Keratinocyte (primary cell): ENCODE measurements at places on chromosomes 1 and 21.

GRCh38 chr1:212816567-212817278 lies 25.0 kb downstream of the TATDN3 start:
- no peaks in the 10 kb centered on the region for H3K27me3 ChIP-seq
- H3K27ac ChIP-seq: no peak overlapping the region
- H3K4me3 ChIP-seq: no peak overlapping the region
- no peaks in the 10 kb centered on the region for H3K36me3 ChIP-seq
- DNase-seq: no peak
- H3K4me1 ChIP-seq: no peaks in the 10 kb centered on the region

GRCh38 chr1:186629341-186629740 lies 50.9 kb downstream of the PTGS2 start:
- H3K36me3 ChIP-seq: no peaks in the 10 kb centered on the region
- no peak overlapping the region for H3K4me3 ChIP-seq
- no peak for DNase-seq
- H3K27ac ChIP-seq: no peak overlapping the region
- H3K27me3 ChIP-seq: no peaks in the 10 kb centered on the region

GRCh38 chr1:116737020-116737854 lies 17.0 kb upstream of the CD2 start:
- DNase-seq: no peak
- no peaks in the 10 kb centered on the region for H3K36me3 ChIP-seq
- no peak overlapping the region for H3K27ac ChIP-seq
- peaks cover 13% of the 10 kb centered on the region for H3K4me1 ChIP-seq
- H3K4me3 ChIP-seq: no peak overlapping the region

DNA sequence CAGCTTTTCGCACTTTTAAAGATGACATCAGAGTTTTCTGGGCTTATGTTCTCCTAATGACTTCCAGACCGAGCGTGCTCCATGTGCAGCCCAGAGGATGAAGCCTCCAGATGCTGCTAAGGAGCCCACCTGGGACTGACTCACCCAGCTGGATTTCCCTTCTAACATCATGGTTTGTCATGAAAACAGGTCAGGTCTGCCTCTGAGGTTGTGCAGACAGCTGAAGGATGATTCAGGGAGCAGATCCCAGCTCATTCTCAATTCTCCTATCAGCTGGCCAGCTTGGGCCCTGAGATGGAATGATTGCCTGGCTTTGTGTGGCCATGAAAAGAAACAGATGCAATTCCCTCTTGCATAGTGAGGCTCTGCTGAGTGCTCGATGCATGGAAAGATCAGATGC lies 123.9 kb upstream of the DUSP10 start:
- H3K27me3 ChIP-seq: no peaks in the 10 kb centered on the region
- H3K27ac ChIP-seq: no peak overlapping the region
- no peaks in the 10 kb centered on the region for H3K36me3 ChIP-seq
- no peak overlapping the region for H3K4me3 ChIP-seq
- DNase-seq: no peak

DNA sequence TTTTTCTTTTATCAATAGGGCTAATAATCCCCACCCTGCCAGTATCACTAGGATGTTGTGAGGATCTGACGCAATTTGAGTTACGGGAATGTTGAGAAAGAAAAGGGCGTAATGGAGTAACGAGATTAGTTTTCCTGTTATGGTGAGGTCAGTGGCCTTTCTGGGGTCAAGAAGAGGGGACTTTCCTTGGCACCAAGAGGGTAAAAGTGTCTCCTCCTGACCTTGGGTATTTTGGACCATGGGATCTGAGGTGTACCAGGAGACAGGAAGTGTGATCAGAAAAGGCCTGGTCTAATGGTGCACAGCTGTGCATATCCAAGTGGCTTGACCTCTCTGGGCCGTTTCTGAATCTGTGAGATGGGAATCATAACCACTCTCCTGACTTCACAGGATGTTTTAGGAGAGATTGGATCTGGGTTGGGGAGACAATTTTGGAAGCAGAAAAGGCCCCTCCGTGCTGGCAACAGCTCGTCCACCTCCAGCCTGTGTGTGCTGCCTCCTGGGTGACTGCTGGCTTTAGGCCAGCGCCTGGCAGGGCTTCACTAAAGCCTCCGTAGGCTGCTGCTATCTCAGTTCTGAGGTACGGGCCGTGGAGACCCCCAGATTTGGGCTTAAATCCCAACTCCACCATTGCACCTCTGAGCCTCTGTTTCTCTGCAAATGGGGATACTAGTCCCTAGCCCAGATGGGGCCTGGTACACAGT lies 37.1 kb downstream of the ALPL start:
- H3K4me3 ChIP-seq: no peak overlapping the region
- H3K4me1 ChIP-seq: no peaks in the 10 kb centered on the region
- no peaks in the 10 kb centered on the region for H3K36me3 ChIP-seq
- DNase-seq: no peak

GRCh38 chr1:184791550-184791900 lies 36.9 kb upstream of the EDEM3 start:
- no peaks in the 10 kb centered on the region for H3K27me3 ChIP-seq
- no peak overlapping the region for H3K27ac ChIP-seq
- no peak overlapping the region for H3K4me3 ChIP-seq
- H3K4me1 ChIP-seq: peaks cover 17% of the 10 kb centered on the region
- H3K36me3 ChIP-seq: no peaks in the 10 kb centered on the region
- DNase-seq: no peak

- no peak overlapping the region for H3K4me3 ChIP-seq
- no peaks in the 10 kb centered on the region for H3K4me1 ChIP-seq
- no peaks in the 10 kb centered on the region for H3K36me3 ChIP-seq
- no peaks in the 10 kb centered on the region for H3K27me3 ChIP-seq
- no peak for DNase-seq
- no peak overlapping the region for H3K27ac ChIP-seq
Measured at GRCh38 chr1:244945109-244945671, 80.8 kb upstream of the HNRNPU start.

GRCh38 chr1:243917863-243918565 lies 68.0 kb upstream of the AKT3 start:
- H3K27ac ChIP-seq: no peak overlapping the region
- H3K4me1 ChIP-seq: peaks cover 16% of the 10 kb centered on the region
- peaks cover 4% of the 10 kb centered on the region for H3K27me3 ChIP-seq
- peak overlapping the region; percentile 39 for H3K4me3 ChIP-seq

DNA sequence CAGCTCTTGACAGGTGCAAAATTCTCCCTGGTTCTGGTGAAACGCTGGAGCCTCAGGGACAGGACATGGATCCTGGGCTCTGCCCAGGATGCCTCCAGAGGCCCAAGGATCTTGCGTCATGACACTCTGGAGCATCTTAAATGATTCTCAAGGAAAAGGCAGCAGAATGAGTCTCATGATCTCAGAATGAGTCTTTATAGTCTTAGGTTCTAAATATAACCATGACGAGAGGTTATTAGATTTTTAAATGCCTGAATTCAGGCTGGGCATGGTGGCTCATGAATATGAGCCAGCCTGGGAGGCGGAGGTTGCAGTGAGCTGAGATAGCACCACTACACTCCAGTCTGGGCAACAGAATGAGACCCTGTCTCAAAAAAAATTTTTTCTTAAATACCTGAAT lies 55.5 kb downstream of the ECE1 start:
- DNase-seq: no peak
- no peak overlapping the region for H3K4me3 ChIP-seq
- H3K4me1 ChIP-seq: no peaks in the 10 kb centered on the region

DNA sequence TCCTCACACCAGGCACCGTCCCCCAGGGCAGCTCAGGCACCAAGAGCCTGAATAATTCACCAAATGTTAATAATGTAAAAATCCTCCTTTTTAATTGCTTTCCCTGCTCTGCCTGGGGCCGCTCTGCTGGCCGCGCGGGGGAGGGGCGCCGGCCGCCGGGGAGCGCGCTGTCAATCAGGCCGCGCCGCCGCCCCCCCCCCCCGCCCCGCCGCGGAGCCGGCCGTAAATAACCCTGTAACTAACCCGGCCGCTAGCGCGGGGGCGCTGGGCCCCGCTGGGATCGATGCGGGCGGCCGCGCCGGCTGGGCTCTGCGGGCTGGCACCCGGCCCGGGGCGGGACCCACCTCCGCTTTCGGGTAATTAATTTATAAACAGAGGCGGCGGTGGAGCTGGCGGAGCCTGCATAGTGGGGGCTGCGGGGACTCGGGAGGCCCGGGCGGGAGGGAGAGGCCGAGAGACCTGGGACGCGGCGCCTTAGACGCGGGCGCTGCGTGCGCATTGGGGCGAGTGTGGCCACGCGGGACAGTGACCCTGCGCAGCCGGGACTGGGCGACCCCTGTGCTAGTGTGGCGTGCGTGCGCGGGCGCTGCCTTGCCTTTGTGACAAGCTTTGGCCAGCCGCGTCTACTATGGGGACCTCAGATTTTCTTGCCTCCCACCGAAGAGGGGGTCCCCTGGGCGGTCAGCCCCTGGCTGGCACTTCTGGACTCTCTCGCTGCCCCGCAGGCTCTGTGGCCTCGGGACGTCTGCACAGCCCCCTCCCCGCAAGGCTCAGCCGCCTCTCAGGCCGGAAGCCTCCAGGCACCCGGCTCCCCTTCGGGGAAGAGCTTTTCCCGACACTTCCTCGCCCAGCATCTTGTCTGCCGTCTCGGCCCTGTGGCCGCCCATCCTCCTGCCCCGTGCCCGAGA lies 16.6 kb downstream of the SAMD11 start:
- peaks cover 2% of the 10 kb centered on the region for H3K36me3 ChIP-seq
- no peak for DNase-seq

- DNase-seq: no peak
- H3K27ac ChIP-seq: peak overlapping the region; percentile 35
- H3K4me3 ChIP-seq: no peak overlapping the region
Measured at GRCh38 chr1:44049839-44050238, 18.6 kb upstream of the SLC6A9 start.

DNA sequence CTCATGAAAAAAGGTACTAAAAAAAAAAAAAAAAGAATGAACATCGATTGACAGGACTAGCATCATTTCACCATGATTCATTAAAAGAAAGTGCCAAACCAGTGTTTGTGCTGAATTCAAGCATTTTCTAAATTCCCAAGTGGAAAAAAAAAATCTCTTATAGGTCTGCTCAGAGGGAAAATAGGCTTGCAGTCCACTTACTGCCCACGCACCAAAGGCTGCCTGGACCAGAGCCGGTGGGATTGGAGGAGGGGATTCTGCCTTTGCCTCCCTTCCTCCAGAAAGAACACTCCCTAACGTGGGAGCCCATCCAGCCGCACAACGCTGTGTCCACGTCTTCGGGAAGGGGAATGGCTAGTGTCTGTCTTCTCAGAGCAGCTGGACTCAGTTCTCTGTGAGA lies 5.5 kb upstream of the TRAPPC10 start:
- DNase-seq: no peak
- no peak overlapping the region for H3K27ac ChIP-seq
- no peaks in the 10 kb centered on the region for H3K36me3 ChIP-seq

- no peaks in the 10 kb centered on the region for H3K27me3 ChIP-seq
- peaks cover 14% of the 10 kb centered on the region for H3K36me3 ChIP-seq
- no peak for DNase-seq
Measured at GRCh38 chr1:2148691-2149090, 45.9 kb downstream of the FAAP20 start.

DNA sequence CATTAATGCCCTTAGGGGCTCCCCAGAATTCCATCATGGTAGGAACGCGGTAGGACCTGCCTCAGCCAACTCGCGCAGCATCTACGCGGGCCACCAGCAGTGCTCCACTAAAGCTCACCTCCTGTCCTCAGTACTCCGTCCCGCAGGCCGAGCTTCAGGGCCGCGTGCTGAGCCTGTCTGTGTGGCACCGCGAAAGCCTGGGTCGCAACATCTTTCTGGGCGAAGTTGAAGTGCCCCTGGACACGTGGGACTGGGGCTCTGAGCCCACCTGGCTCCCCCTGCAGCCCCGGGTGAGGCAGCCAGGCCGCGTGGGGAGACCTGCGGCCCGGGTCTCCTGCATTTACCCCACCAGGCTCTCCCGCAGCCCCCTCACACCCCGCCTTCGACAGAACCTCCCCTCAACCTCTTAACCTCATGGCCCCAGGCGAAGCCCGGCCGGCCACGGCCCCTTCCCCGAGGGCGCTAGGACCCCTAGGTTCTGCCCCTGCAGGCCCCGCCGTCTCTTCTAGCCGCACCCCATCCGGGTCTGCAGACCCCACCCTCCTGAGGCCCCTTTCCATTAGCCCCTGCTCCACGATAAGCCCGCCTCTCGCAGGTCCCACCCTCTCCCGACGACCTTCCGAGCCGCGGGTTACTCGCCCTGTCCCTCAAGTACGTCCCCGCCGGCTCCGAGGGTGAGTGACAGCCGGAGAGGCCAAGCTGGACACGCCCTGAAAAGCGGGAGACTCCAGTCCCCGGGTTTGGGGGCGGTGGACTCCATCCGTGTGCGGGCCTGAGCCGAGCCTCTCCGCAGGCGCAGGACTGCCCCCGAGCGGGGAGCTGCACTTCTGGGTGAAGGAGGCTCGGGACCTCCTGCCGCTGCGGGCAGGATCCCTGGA lies 9.1 kb downstream of the SYTL1 start:
- no peak overlapping the region for H3K27ac ChIP-seq
- DNase-seq: no peak
- H3K4me1 ChIP-seq: peaks cover 18% of the 10 kb centered on the region
- no peak overlapping the region for H3K4me3 ChIP-seq
